Astrocyte of the spinal cord (primary cell): ENCODE measurements at places on chromosomes 4 and X.

DNA sequence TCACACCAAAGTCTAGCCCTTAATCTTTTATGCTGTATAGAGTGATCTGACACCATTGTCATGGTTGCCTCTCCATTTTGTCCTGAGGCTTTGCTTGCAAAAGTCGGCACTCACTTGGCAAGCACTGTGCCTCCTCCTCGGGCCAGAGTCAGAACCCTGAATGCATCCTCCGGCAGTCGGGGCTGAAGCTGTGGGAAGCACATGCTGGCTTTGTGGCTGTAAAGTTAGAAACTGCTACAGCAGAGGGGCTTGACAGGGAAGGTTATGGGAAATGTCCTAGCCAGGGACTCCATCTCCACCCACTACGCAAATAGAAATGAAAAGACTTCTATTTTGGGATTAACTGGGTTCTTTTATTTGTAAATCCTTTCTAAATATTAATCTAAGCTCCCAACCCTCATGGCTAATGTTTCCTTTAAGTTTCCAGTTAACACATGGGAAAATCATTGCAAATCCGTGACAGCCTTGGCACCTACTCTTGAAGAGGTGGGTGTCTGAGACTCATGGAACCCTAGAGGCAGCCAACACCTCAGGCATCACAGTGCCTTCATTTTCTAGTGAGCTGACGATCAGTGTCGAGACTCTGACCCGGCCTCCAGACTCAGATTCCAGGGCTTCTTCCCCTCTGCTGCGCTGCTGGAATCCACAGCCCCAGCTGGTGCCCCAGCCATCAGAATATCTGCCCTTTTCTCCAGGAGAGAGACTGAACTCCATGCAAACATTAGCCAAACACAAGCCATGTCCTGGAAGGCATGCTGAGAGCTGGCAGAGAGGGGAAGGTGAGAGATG, 7.9 kb upstream of the CLDN24 start:
- no peak for DNase-seq

- no peak for DNase-seq
Measured at GRCh38 chr4:8675383-8675782, 82.8 kb downstream of the CPZ start.

- no peak for DNase-seq
Measured at GRCh38 chr4:151458148-151458547, 49.2 kb downstream of the FHIP1A start.

GRCh38 chr4:159702200-159702599, 599.3 kb downstream of the RAPGEF2 start:
- DNase-seq = no peak

GRCh38 chr4:2083116-2083825, 24.1 kb downstream of the NAT8L start:
- DNase-seq = no peak
